ENCODE measurements at places on chromosomes 3 and 15. TPM values are rescaled to one million over a fixed set of nuclear protein-coding genes. Genes with fewer than 3 reads are reported as not detected.

SUCNR1 gene
- total RNA-seq: 2.2 TPM

GREM1 gene
- total RNA-seq: 1.9 TPM

SPATA12 gene
- not detected for total RNA-seq

DNA sequence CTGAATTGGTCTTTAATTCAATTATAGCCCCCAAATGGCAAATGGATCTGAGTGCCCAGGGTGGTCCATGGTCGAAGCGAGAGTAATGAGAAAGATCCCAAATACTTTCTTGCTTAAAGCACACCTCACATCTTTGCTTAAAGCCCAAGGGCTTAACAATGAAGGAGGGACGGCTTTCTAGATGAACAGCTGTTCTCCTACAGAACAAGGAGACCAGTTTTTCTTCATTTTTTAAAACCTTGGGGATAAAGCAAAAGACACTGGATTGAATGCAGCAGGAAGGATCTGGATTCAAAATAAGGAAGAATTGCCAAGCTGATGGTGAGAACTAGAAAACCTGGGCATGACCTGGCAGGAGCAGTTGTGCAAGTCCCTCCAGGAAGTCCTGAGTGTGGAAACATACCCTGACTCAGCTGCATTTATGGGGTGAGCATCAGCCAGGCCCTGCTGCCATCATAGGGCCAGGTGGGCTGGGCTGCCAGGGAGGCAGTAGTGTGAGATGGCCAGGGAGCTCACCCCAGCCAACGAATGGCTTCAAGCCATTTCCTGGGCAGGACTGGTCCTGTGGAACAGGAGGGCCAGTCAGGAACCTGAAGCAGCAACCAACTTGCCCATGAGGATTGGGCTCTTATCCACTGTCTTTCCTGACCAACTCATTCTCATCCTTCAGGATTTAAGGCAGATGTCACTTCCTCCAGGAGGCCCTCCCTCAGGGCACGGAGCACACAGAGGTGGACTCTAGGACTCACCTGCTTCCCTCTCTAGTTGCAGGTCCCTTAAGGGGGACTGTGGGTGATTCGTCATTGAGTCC lies 18.4 kb upstream of the RHCG start:
- peaks cover 4% of the 10 kb centered on the region for H3K4me1 ChIP-seq
- no peak for DNase-seq
- H3K36me3 ChIP-seq: no peaks in the 10 kb centered on the region
- no peak overlapping the region for H3K27ac ChIP-seq

DNA sequence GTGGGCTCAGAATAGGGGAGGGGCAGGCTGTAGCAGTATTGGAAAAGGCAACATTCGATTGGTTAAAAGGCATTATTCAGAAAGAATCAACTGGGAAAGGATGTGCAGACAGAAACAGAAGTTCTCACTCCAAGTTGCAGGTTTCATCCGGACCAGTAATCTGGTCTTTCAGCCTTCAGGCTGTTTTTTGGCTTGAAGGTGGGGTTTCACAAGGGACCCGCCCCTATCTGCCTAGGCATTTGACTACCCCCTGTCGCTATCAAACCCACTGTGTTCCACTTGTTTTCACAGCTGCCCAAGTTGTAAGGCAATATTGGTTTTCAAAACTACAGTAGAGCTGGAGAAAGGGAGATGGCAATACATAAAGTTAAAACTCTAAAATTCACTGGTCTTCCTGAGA lies 96.9 kb downstream of the VPS8 start:
- H3K27ac ChIP-seq: peak overlapping the region; percentile 71
- DNase-seq: no peak
- H3K36me3 ChIP-seq: peaks cover 9% of the 10 kb centered on the region
- no peak overlapping the region for H3K4me3 ChIP-seq

- H3K27ac ChIP-seq: no peak overlapping the region
- no peaks in the 10 kb centered on the region for H3K27me3 ChIP-seq
- DNase-seq: no peak
- H3K4me1 ChIP-seq: no peaks in the 10 kb centered on the region
- H3K36me3 ChIP-seq: peaks cover 32% of the 10 kb centered on the region
Measured at GRCh38 chr15:48451736-48452135, 120.5 kb downstream of the DUT start.

DNA sequence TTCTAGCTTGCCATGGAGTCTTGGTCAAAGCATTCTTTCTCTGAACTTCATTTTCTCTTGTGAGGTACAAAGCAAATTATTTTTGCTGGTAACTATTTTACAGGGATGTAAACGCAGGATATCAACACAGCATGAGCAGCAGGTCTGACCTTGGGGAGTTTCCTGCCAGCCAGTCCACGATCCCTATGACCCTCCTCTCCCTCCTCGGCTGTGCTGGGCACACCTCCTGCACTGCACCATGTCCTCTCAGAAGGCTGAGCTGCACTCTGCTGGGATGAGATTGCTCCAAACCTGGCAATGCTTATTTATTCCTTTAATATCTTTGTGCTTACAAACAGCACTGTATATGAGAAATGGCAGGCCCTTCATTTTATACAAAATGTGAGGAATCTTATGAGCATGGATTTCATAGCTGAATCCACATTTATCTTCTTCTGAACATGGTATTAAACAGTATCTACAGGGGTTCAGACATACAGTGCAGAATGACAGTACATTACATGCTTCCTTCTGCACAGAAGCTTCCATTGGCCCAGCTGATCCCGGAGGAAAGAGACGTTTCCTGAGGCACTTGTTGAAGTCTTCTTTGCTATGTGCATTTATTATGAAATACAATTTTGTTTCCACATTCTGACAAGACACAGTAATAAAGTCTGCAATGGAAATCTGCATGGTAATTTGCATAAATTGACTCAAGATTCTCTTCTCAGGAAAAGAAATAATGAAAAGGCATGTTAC lies 41.2 kb downstream of the RAB6B start:
- no peaks in the 10 kb centered on the region for H3K4me1 ChIP-seq
- no peaks in the 10 kb centered on the region for H3K27me3 ChIP-seq
- no peak overlapping the region for H3K27ac ChIP-seq
- no peaks in the 10 kb centered on the region for H3K36me3 ChIP-seq
- no peak overlapping the region for H3K4me3 ChIP-seq

DNA sequence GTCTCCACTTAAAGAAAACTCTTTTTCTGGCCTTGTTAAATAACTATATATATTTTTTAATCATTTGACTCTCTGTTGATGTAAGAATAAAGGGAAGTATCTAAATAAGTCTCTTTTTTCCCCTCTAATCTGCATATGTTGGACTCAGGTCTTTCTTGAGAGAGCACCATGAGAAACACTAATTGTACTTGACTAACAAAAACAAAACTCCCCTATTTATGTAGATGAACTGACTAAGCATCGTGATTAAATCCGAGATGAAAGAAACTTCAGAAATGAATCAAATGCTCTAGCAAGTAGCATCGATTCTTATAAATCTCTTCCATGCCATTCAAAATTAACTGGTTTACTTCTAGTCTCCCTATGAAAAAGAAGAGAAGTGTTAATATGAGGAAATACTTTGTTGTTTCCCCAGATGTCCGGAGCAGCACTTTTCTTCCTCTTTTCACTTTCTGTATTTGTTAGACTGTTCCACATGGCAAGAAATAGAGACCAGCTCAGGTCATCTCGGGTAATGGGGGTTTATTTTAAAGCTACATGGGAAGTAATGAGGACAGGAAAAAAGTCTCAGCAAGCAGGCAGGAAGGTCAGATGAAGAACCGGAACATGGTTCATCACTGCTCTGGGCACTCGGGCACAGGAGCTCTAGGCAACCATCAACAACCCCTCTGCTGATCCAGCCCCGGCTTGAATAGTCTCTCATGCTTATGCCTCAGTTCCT lies 288.3 kb downstream of the CNTN6 start:
- H3K4me3 ChIP-seq: no peak overlapping the region
- DNase-seq: no peak
- H3K27ac ChIP-seq: no peak overlapping the region

DNA sequence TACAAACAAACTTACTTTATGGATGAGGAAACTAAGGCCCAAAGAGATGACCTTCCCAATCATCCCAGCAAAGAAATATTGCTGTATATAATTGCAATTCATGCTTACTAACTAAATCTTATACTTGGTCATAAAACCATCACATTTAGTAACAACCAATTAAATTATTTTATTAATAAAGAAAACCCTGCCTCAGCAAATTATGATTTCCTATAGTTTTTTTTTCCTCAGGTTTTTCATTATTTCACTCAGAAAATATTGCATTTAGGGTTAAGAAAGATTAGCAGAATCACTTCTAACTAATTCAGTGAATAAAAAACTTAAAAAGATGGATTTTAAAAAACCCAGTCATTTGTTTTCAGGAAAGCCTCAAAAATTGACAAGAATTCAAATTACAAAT lies 86.5 kb upstream of the GADL1 start:
- no peaks in the 10 kb centered on the region for H3K4me1 ChIP-seq
- no peak overlapping the region for H3K27ac ChIP-seq
- no peak overlapping the region for H3K4me3 ChIP-seq
- no peaks in the 10 kb centered on the region for H3K36me3 ChIP-seq
